ENCODE measurements at places on chromosomes 11 and 22.

DNA sequence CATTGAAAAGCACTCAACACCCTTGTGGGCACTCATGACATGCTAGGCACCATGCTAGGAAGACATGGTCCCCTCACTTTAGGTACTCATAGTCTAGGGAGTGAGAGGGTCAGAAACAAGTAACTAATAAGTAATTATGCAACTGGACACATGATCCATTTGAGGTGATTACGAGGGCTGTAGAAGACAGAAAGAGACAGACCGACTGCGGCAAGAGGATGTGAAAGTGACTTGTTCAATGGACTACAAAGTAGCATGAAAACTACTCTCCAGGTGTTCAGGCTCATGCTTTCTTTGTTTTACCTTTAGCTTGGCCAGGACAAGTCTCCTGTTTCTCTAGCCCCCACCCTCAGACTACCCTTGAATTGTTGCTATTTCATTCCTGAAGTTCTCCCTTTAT lies 310.8 kb upstream of the SORL1-AS1 start:
- no peak for DNase-seq

DNA sequence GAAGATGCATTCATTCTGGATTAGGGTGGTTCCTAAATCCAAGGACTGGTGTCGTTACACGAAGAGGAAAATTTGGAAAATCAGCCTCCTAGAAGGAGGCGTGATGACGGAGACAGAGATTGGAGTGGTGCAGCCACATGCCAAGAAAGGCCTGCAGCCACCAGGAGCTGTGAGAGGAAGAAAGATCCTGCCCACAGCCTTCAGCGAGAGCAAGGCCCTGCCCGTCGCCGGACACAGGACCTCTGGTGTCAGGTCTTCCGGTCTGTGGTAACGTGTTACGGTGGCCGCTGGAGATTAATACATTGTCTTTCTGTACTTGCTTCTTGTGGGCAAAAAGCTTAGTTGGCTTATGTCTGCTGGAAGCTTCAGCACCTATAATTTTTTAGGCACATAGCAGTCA lies 1045.8 kb downstream of the BRD1 start:
- DNase-seq, result no peak

DNA sequence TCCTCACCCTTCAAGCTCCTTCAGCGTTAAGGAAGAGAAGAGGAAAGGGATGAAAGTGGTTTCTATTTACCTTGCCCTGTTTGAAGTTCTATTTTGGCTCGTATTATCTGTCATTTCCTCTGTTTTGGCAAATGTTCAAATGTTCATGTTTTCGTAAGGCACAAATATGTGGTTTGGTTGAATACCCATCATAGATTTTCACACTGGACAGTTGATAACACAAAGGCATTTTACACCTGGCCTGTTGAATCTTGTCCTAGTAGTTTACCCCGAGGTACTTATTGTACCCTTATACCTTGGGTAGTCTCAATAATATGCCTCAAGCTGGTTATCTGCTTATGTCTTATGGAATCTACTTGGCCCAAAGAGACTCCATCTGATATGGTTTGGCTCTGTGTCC lies 706.9 kb downstream of the METTL15 start:
- no peak for DNase-seq

DNA sequence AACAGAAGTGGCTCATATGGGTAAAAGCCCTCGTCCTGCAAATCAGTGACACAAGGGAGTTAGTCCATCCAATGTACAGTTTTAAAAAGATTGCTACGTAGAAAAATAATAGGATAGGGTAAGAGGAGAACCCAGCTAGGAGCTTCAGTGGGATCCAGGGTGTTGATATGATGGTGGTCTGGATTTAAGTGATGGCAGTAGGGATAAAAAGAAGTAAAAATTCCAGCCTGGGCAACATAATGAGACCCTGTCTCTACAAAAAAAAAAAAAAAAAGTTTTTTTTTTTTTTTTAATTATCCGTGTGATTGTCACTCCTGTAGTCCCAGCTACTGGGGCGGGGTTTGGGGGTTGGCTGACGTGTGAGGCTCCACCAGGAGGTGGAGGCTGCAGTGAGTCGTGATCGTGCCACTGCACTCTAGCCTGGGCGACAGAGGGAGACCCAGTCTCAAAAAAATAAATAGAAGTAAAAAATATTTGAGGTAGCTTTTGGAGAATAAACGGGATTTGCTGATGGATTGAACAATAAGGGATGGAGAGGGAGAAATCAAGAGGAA lies 7.0 kb upstream of the L3MBTL2 start:
- no peak for DNase-seq

- no peak for DNase-seq
Observed at GRCh38 chr11:122897606-122898210, 15.1 kb downstream of the JHY start.

GRCh38 chr11:102639656-102640055 lies 14.5 kb upstream of the MMP20 start:
- DNase-seq, result no peak

DNA sequence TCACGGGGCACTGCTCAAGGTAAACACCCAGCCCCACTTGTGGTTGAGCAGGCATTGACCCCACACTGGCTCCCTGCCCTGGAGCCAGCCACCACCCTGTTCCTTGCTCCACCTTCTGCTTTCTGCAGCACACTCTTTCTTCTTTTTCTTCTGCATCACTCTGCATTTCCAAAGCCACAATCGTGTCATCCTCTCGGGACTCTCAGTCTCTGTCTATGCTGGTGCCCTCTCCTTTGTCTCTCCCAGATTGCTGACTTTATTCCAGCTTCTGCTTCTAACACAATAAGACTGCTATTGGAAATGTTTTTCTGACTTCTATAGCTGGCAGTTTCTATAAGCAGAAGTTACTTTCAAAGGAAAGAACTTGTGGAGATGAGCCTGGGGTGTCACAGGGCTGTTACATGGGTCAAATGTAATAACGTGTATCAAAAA lies 14.4 kb downstream of the GRAP2 start:
- DNase-seq, result no peak

- DNase-seq, result no peak
Observed at GRCh38 chr22:46354176-46354992, 18.9 kb downstream of the TRMU start.

GRCh38 chr22:24592851-24593558 lies at the start of gene LRRC75B:
LRRC75B (minus strand) TSS chr22:24593073; CDS start chr22:24593039, 34 bp downstream.
- DNase-seq, result no peak

DNA sequence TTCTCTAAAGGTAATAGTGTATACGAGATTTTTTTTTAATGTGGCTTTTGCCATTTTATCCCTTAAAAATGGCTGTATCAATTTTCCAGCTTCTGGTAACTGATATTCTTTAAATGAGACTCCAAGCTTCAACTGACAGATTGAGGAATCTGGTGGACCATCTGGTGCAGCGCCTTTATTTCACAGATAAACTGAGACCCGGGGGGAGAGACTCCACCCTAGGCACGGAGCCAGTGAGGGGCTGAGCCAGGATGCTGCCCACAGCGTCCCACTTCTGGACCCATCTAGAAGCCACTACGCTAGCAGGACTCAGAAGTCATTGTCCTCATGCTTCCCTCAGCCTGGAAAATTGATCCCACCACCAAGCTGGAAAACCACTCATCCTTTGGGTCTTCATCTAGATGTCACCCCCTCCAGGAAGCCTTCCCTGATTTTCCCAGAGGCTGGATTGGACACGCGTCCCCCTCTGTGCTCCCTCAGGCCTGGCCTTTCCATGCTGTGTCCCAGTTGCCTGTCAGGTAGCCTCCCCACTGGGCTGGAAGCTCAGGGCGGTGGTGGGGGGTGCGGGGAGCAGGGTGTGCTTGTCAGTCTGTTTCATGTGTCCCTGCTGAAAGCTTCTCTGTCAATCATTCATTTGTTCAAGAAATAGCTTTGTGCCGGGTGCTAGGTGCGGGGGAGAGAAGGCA lies 12.3 kb upstream of the CD5 start:
- no peak for DNase-seq

- no peak for DNase-seq
Observed at GRCh38 chr11:23310276-23310675, 450.0 kb upstream of the CCDC179 start.

GRCh38 chr22:22993184-22993583 lies 77.1 kb upstream of the GNAZ start:
- no peak for DNase-seq

DNA sequence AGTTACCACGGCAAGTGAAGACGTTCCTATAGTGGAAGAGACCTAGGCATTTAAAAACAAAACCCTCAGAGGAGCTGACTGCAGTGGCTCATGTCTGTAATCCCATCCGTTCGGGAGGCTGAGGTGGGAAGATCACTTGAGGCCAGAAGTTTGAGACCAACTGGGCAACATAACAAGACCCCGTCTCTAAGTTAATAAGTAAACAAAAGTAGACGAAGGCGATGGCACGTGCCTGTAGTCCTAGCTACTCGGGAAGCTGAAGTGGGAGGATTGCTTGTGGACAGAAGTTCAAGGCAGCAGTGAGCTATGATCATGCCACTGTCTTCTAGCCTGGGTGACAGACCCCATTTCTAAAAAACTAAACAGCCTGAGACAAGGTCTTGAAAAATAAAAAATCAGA lies 3.8 kb upstream of the ADSL start:
- DNase-seq, result no peak

DNA sequence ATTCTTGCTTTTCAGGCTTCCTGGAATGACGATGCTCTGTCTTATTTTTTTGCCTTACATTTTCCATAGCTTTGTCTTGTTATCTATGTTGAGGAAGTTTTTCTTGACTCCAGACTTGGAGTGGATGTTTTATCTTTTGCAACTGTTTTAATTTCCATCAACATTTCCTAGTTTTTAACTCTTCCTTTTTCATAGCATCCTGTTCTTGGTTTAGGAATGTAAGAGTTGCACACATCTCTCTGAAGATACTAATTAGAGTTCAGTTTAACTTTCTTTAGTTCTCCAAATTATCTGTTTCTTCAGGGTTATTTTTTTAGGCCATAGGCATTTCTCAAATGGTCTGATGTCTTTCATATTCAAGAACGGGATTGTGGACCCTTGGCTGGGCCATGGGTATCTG lies 10.4 kb downstream of the CLDN5 start:
- DNase-seq, result no peak

DNA sequence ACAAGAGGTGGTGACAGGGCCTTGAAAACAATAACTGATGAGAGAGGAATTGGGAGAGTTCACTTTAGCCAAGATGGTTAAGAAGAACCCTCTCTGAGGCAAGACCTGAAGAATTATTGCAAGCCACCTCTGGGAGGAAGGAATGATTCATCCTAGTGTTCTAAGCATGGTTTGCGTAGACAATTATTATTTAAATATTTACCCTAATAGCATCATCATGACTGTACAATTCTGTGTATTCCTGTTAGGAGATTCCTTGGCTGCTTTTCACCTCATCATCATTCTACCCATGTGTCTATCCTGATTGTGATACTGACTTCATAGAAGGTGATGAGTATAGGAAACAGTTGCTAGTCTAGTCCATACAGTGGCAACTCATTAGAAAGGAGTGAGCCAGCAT lies 264.4 kb downstream of the DDX10 start:
- DNase-seq, result no peak

DNA sequence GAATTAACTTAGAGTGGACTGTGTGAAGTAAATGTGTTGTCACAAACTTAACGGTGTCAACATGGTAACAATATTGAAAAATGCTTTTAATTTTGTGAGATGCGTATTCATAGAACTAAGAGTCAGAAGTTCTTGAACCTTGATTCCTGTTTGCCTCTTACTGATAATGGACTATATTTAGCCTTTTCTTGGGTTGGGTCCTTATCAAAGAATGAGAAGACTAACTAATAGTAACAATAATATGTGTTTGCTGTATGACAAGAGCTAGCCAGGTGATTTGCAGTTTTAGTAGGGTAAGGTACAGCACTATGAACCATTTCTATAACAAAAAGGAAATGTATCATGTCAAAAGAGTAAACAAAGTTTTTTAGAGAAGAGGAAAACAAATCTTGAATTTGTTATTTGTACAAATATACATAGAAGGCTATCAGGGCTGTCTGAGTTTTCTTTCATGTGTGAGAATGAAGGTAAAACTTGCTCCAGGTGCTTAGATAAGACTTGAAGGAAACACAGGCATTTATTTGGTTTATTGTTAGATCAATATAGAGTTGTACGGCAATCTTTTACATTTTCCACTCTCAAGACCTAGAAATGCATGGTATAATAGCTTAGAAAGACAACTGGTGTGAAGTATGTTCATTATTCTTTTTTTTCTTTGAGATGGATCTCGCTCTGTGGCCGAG lies 74.1 kb downstream of the PACS1 start:
- no peak for DNase-seq

- DNase-seq, result no peak
Observed at GRCh38 chr11:113311536-113311935, 2.8 kb upstream of the TTC12 start.

DNA sequence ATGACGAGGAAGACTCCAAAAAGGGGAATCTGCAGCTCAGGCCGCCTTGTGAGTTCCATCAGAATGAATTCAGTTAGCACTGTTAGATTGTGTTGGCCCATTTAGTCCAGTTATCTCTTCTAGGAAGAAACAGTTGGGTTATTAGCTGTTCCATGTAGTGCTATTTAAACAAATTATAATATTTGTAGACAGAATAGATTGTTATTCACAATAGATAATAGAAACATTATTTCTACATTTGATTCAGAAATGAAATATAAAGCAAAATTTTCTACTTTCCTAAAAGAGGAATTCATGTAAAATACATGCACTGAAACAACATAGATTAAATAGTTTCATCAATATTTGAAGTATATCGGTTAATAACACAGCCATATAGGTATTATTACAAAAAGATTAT lies at the start of gene OR8K5:
OR8K5 (minus strand) TSS at position 101 of the 400 bp plus-strand sequence; CDS start at position 101, 0 bp downstream.
- no peak for DNase-seq

DNA sequence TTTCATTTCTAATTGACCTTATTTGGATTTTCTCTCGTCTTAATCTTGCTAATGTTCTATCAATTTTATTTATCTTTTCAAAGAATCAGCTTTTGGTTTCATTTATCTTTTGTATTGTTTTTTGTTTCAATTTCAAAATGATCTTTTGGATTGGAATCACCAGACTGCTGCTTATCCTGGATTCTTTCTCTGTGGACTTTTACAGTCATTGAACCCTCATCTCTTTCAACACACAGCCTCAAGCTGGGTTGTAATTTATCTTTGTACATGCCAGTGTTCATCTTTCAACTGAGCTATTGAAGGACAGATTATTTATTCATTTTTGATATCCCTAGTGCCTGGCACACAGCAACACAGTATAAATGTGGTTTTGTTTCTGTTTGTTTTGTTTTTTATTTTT lies 195.9 kb downstream of the ARHGAP42 start:
- DNase-seq, result no peak
